ENCODE measurements at places on chromosomes 2 and 18. TPM values are rescaled to one million over a fixed set of nuclear protein-coding genes. Genes with fewer than 3 reads are reported as not detected.

The PUM2 gene
- total RNA-seq: 104 TPM

The SERPINB11 gene
- total RNA-seq: not detected

DNA sequence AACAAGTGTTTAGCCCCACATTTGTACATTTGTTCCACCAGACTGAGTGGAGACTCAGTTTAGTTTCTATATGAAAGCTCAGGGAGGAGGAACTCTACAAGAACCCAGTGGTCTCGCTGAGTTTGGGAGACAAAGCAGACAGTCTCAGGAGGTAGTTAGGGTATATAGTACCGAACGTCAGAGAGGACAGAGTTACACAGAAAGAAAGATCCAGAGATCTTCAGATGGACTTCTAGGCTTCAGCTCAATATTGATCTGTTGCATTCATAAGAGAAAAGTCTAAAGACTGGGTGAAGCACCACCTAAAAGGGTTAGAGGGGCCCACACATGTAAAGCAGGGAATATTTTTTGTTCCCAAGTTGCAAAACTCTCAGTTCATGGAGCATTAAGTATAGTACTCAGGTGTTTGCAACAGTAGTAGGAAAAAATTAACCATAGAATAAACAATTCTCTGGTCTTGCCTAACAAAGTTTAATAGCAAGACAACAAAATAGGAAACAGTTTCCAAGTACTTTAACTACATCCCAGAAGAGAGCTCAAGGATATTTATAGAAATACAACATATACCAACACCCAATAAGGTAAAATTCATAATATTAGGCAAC, 4.2 kb downstream of the TFPI start:
- H3K27ac ChIP-seq: no peak overlapping the region
- no peak for DNase-seq
- H3K27me3 ChIP-seq: peaks cover 6% of the 10 kb centered on the region
- H3K4me1 ChIP-seq: peaks cover 9% of the 10 kb centered on the region

DNA sequence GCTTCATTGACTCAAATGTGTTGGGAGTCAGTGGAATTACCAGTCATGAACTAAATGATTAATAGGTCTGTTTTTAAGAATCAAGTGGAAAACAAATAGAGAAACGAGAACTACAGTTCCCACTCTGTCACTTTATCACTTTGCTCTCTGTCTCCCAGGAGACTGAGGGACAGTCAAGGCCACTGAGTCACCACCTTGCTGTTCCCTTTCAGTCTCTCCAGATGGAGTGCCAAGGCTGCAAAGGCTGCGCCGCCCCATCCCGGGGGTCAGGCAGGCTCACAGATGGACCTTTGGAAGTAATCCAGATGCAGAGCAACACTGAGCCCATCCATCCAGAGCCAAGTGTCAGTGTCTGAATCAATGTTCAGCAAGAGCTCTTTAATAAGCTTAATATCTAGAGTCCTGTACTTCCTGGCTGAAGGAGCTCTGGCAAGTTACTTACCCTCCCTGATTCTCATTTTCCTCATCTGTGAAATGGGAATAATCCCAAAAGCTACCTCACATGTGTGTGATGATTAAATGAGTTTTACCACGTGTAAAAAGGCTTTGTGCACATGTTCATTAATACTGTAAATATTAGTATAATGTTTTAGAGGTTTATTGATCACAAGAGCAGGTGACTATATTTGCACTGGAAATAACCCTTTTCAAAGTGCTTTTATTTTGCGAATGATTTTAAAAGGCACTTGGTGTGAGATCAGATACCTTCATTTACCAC, 43.0 kb upstream of the EFEMP1 start:
- no peaks in the 10 kb centered on the region for H3K4me1 ChIP-seq
- H3K27me3 ChIP-seq: peaks cover 5% of the 10 kb centered on the region
- H3K4me3 ChIP-seq: no peak overlapping the region
- H3K36me3 ChIP-seq: no peaks in the 10 kb centered on the region

DNA sequence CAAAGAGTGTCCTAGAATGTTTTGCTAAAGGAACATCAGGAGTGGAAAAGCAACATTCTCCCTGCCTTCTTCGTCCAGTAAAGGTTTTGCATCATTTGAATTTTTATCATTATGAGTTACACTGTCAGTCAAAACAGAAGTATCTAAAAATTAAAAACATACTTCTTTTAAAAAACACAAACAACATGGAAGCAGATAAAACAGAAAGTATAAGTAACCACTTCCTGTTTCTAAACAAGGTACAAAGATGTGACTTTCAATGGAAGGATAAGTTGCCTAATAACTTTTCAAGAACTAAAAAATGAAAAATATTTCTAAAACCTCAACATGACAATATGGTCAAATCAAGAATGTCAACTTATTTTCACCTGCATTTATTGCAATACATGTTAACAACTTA, 158.2 kb downstream of the STK39 start:
- H3K4me1 ChIP-seq: peaks cover 15% of the 10 kb centered on the region
- H3K4me3 ChIP-seq: no peak overlapping the region
- H3K27me3 ChIP-seq: no peaks in the 10 kb centered on the region
- DNase-seq: no peak
- peaks cover 7% of the 10 kb centered on the region for H3K36me3 ChIP-seq

- no peaks in the 10 kb centered on the region for H3K36me3 ChIP-seq
- no peak overlapping the region for H3K4me3 ChIP-seq
- H3K27ac ChIP-seq: peak overlapping the region; percentile 18
- H3K4me1 ChIP-seq: peaks cover 2% of the 10 kb centered on the region
These were observed 87.0 kb downstream of the EPB41L3 start for GRCh38 chr18:5456577-5457461.
